Neural progenitor cell (in vitro differentiated cells): ENCODE measurements at places on chromosomes 12 and 14. TPM values are rescaled to one million over a fixed set of nuclear protein-coding genes. Genes with fewer than 3 reads are reported as not detected.

DNA sequence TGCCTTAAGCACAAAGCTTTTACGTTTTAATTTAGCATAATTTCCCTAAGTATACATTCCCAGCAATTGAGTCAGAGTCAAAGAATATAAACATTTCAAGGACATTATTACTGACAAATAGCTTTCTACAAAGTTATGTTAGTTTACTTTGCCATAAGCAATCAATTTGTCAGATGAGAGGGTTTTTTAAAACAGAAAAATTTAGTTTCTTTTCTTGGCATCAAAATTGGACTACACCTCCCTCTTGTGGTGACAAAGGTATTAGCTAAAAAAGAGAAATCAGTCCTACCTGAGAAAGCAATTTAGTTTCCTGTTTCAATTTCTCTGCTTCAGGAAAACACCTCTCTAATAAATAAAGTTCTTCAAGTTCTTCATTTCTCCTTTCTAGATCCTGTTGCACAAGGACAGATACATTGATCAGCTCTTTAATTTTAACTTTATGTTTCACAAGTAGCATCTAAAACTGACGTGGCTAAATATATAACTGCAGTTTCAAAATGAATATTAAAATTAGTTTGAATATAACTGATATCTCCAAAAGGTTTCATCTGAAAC lies 39.9 kb downstream of the DNAI7 start:
- peak; percentile 30 for DNase-seq
- H3K36me3 ChIP-seq: no peaks in the 10 kb centered on the region
- H3K4me3 ChIP-seq: no peak overlapping the region
- H3K4me1 ChIP-seq: no peaks in the 10 kb centered on the region
- H3K27ac ChIP-seq: no peak overlapping the region

DNA sequence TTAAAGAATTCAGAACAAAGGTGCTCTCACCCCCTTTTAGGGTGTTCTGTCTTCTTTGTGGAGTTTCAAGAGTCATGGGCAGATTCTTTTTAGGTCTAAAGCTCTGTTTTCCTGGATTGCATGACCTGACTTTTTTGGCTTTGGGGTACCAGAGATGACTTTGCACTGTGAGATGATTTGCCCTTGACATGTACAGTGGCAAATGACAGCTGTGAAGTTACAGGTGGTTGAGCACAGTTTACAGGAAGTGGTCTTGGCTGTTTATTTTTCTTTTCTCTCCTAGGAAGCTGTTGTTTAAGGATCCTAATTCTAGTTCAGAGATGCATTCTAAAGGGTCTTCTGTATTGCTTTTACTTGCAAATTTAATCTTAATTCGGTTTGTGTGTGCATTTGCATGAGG lies 83.8 kb upstream of the METAP2 start:
- no peaks in the 10 kb centered on the region for H3K36me3 ChIP-seq
- peaks cover 7% of the 10 kb centered on the region for H3K4me1 ChIP-seq
- no peak overlapping the region for H3K4me3 ChIP-seq
- H3K27ac ChIP-seq: no peak overlapping the region
- no peak for DNase-seq

- no peaks in the 10 kb centered on the region for H3K27me3 ChIP-seq
- H3K4me1 ChIP-seq: no peaks in the 10 kb centered on the region
- DNase-seq: no peak
Observed at GRCh38 chr14:33420051-33420627, 481.5 kb downstream of the NPAS3 start.

GRCh38 chr12:90226211-90226610 lies 517.6 kb upstream of the ATP2B1 start:
- no peaks in the 10 kb centered on the region for H3K27me3 ChIP-seq
- no peaks in the 10 kb centered on the region for H3K36me3 ChIP-seq
- DNase-seq: no peak
- H3K4me1 ChIP-seq: peaks cover 10% of the 10 kb centered on the region

DNA sequence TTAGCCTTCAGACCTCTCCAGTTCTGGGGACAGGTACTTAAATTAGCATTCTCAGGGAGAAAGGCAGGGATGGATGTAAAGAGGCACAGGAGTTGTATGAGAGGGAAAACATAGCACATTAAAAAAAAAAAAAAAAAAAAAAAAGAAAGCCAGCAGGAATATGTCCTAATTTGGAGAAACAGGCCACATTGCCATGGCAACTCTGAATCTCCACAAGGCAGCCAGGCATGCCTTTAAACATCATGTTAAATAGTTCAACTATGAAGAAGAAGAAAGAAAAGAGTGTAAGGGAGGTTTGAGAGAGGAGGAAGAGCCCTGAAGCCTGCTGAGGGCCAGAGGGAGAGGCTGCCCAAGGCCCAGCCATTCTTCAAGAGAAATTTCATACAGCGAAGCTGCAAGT lies 145.8 kb downstream of the GRIN2B start:
- DNase-seq: no peak
- H3K4me1 ChIP-seq: no peaks in the 10 kb centered on the region
- H3K27ac ChIP-seq: no peak overlapping the region
- H3K36me3 ChIP-seq: no peaks in the 10 kb centered on the region
- H3K4me3 ChIP-seq: no peak overlapping the region

DNA sequence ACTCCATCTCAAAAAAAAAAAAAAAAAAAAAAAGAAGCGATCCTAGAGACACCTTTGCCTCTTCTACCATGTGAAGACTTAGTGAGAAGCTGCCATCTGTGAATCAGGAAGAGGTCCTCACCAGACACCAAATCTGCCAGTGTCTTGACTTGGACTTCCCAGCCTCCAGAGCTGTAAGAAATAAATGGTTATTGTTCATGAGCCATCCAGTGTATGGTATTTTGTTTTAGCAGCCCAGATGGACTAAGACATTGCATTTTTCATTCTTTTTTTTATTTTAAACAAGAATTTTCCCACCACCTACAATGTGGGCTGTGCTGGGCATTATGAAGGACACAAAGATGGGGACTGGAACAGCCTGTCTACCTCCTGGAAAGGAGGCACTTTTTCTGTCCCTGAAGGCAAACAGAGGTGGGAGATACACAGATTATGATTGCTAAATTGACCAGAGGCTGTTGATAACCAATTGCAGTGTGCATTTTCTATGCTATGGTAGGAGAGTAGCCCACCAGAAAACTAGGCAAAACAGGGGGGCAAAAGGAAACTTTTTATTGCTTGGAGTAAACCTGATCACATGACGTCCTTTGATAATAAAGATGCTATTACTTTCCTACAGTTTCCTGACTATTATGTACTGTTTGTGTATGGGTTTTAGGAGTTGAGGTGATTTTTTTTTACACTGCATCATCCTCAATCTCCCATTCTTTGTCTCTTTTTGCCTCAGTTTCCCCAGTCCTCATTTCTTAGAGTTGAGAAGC lies 2.8 kb upstream of the C12orf43 start:
- H3K36me3 ChIP-seq: no peaks in the 10 kb centered on the region
- peaks cover 8% of the 10 kb centered on the region for H3K4me1 ChIP-seq

DNA sequence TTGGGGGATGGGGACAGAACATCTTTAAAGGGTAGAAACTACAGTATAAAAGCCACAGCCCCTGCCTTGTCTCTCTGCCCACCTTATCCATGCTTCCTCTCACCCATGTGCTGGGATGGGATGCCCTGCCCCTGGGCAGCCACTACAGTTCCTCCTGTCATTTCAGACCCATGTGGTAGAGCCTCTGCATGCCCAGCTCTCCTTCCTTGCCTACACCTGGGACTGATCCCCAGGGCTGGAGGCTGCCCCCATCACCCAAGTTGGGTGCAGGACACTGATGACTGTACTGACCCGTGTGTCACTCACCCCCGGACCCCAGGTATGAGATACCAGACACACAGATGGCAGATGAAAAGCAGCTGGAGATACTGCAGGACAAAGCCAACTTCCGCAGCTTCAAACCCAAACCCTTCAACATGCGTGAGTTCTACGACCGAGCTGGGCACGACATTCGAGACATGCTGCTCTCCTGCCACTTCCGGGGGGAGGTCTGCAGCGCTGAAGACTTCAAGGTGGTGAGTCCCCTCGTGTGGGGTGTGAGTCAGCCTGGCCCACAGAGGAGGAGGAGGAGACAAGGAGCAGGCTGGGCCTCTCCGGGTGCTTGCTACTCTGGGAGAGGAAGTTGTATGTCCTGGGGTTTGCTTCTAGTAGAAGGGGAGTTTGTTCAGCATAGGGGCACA lies 2.2 kb downstream of the ASIC1 start:
- peaks cover 8% of the 10 kb centered on the region for H3K4me1 ChIP-seq
- peaks cover 70% of the 10 kb centered on the region for H3K27me3 ChIP-seq
- no peak for DNase-seq
- no peaks in the 10 kb centered on the region for H3K36me3 ChIP-seq

DNA sequence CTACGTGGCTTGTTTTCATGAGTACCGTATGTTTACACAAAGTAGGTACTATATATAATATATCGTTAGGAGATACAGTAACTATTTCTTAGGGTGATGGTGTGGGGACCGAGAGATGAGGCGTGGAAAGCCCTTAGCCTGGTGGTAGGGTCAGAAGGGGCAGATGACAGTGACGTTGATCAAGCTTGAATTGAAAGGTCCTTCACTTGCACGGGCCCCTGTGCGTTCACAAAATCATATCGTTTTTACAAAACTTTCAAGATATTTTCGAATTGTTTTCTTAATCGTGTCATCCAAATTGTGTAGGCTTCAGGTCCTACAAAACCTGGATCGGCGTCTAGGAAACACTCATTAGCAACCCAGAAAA lies 881 bp upstream of the SOS2 start:
- peaks cover 12% of the 10 kb centered on the region for H3K27me3 ChIP-seq
- H3K4me1 ChIP-seq: peaks cover 9% of the 10 kb centered on the region
- DNase-seq: no peak
- H3K27ac ChIP-seq: peak overlapping the region; percentile 88
- peak overlapping the region; percentile 98 for H3K4me3 ChIP-seq

- H3K27me3 ChIP-seq: no peaks in the 10 kb centered on the region
- peaks cover 53% of the 10 kb centered on the region for H3K4me1 ChIP-seq
- H3K4me3 ChIP-seq: no peak overlapping the region
Observed at GRCh38 chr14:95097385-95097784, 59.9 kb downstream of the DICER1 start.

DNA sequence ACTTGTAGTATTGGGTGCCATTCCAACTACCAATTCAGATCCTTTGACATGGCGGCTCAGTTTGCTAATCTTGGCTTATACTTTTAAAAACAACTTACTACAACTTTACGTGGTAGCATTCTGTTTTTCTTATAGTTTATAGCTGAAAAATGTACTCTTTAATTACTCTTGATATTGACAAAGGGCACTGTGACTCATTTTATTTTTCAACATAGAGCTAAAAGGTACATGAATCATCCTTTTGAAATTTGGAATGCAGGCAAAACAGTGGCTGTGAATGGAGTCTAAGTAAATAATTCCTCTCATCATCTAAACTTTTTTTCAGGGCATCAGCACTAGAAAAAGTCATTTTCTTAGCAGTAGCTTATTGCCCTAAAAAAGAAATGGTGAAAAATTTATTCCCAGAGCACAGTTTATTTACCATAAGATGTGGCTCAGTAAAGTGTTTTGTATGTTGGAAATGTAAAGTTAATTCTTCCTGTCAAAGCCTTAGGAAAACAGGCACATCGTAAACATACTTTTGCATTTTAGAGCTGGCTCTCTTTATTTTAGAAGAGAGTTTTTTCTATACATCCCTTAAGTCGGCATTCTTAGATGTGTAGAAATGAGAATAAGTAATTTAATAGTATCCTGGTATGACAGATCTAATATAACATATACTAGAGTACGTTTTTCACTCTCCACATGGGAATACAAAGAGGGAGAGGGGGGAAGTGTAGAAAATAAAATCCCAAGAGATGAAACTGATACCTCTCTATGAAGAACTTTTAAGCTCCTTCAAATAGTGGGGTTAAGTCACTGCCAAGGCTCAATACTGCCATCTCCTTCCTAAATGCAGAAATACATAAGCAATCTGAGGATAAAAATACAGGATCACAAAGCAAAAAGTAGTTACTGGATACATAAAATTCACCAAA lies 55.2 kb downstream of the SLC25A21 start:
- H3K27me3 ChIP-seq: no peaks in the 10 kb centered on the region
- no peak overlapping the region for H3K4me3 ChIP-seq
- no peaks in the 10 kb centered on the region for H3K36me3 ChIP-seq

DNA sequence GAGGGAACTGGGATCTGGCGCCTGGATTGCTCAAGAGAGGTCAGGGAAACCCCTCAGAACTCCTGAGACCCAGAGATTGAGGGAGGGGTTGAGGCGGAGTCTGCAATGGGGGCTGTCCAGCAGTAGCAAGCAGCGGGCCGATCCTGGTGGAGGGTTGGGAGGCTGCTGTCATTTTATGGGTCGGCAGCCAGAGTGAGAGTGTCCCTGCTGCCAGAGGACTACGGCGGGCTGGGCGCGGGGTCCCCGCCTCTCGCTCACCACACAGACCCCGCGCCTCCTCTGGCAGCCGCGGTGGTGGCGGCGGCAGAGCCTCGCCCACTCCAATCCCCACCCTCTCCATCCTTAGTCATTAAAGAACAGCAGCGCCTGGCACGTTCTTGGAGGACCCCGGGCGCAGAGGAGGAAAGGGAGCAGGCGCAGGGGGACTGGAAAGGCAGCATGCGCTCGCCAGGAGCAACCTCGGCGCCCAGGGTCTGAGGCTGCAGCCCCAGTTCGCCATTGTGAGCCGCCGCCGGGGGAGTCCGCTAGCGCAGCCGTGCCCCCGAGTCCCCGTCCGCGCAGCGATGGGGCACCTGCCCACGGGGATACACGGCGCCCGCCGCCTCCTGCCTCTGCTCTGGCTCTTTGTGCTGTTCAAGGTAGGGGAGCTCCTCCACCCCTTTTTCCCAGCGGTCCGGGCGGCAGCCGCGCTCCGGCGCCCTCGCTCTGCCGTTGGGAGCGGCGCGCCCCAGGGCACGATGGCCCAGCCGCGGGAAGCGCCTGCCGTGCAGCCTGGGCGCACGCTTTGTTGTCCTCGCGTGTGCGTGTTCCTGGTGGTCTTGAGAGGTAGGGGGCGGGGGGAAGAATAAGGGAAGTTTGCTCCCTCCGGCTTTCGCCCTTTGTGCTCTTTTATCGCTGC lies at the start of gene PTPRO:
Gene PTPRO (plus strand): TSS at position 345 of the 898 bp plus-strand sequence.
- H3K27ac ChIP-seq: no peak within 1 kb of the TSS
- DNase-seq: peak; percentile 83
- H3K4me1 ChIP-seq: peaks cover 8% of the 10 kb centered on the region
- peaks cover 93% of the 10 kb centered on the region for H3K27me3 ChIP-seq
- H3K36me3 ChIP-seq: no peaks in the 10 kb centered on the region

PTCSC3 gene
- not detected in 2 replicates for total RNA-seq

SSPN gene
- 0.50 and 0.84 TPM in 2 replicates for total RNA-seq

LMNTD1 gene
- total RNA-seq: not detected in 2 replicates

SRRM4 gene
- total RNA-seq: 0.07 and 0.34 TPM in 2 replicates

CYP27B1 gene
- 0.17 and 0.99 TPM in 2 replicates for total RNA-seq
